Stimulated activated CD8-positive, alpha-beta memory T cell treated with anti-CD3 and anti-CD28 coated beads, Interleukin-7, amount 100 ng/mL, for 1 hour (primary cell): ENCODE measurements at places on chromosomes 12 and 14.

GRCh38 chr12:122097927-122098756 is 19.6 kb downstream of the MLXIP start:
- no peak for DNase-seq

GRCh38 chr12:52442600-52443061 is 8.5 kb upstream of the KRT75 start:
- no peak for DNase-seq

GRCh38 chr12:69648476-69648875 is 37.8 kb upstream of the LRRC10 start:
- no peak for DNase-seq

DNA sequence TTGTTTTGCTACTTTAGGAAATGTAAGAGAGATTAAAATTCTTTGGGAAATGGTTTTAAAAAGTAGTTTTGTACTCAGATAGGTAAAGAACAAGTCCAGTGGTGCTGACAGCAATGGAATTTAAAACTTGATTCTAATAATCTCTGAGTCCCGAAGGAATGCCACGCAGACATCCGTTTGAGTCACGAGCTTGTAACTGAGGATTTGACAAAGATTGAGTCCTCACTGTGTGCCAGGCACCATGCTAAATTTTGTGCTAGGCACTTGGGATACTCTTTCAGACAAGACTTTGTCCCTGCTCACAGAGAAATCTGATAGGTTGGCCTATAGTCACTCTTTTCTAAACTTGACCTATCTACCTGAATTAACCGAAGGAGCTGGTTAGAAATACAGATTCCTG is 12.7 kb downstream of the FLRT2 start:
- DNase-seq, result no peak

GRCh38 chr12:98352218-98352811 is 163.1 kb upstream of the TMPO start:
- no peak for DNase-seq

GRCh38 chr12:108594-108993 is 42.0 kb downstream of the IQSEC3 start:
- DNase-seq, result no peak

DNA sequence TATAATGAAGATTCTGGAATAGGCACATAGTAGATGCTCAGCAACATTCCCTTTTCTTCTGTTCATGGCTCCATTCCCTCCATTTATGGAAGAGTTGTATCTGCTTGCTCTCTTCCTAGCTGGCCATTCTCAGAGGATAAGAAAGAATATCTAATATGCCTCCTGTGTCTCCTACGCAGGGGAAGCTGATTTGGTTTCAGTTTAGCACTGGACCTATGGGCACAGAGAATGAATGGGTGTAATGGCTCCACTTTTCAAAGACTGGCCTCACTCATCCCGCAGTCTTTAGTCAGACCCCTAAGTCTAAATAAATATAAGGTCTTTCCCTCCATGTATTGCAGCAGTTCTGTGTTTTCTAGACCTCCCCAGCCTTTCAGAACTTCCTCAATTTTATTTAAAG is 2.0 kb downstream of the PKP2 start:
- DNase-seq, result no peak

DNA sequence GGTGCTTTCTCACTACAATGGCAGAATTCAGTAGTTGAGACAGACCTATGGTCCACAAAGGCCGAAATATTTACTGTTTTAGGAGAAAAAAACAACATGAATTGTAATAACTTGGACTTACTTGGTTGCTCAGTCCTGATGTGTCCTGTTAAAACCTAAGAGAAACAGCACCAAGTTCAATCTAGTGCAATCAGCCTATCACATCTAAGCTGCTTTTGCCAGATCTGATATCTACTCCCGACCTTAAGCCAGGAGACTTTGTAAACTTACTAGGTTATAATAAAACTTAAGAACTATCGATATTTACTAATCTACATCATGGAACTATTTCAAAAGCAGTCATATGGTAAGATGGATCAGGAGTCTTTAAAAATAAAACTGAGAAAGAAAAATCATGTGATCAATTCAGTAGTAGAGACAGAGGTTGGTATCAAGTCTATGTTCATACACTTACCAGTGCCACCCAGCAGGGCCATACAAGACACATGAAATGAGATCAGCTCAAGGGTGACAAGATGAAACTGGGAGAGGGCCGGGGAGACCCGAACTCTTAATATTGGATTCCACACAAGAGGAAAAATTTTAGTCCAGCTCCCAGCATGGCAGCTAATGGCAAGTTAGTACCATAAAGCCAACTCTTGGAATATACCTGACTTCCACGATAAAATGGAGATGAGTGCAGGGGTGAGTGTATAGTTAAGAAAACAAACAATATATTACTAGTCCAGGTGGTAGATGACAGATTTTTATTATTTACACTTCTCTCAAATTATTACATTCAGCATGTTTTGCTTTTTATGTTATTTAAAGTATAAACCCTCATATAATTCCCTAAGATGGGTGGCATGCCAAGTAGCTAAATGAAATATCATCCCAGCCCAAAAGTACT is 27.5 kb downstream of the NUDT4 start:
- DNase-seq, result no peak

DNA sequence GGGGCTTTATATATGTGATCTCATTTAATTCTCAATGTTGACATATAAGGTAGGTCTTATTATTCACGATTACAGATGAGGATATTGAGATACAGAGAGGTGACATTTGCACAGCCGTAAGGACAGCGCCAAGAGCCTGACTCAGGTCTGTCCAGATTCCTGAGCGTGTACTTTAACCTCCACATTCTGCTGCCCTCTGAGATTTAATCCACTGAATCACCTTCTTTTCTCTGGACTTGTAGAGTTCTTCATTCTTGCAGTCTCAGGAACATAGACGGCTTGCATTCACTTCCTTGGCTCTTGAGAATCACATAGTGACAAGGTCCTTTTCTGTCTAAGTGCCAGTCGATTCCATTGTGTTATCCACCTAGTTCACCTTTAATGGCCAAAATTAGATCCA is 141.0 kb upstream of the ARHGAP5 start:
- no peak for DNase-seq

DNA sequence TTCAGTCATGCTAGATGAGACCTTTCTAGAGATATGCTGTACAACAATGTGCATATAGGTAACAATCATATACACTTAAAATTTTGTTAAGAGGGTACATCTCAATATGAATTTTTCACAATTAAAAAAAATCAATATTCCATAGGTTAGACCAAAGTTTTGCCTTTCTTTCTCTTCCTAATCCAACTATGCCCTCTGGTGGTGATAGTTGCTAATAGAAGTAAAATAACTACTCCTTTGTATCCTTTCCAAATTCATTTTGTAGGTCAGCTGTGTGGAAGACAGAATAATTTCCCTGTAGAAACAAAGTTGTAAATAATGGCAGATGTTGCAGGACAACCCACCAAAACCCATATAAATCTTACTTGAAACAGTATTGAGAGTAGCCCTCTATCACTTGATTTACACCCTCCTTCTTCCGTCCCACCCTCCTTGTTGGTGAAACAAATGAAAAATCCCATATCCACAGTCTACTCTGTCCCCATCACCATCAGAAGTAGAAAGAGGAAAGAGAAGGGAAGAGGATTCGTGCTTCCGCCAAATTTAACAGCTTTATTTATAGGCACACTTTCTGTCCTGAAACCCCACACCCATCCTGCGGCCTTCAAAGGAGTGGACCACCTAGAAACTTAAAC is 34.2 kb upstream of the KICS2 start:
- DNase-seq, result no peak

GRCh38 chr12:106245767-106246166 is 2.1 kb downstream of the CKAP4 start:
- DNase-seq, result no peak

DNA sequence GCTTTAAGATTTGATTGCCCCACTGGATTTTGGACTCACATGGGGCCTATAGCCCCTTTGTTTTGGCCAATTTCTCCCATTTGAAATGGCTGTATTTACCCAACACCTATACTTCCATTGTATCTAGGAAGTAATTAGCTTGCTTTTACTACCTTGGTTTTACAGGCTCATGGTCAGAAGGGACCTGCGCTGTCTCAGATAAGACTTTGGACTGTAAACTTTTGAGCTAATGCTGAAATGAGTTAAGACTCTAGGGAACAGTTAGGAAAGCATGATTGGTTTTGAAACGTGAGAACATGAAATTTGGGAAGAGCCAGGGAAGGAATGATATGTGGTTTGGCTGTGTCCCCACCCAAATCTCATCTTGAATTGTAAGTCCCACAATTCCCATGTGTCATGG is 419.0 kb upstream of the TMPO start:
- DNase-seq, result no peak

GRCh38 chr12:107336695-107337094 is 243.3 kb upstream of the CRY1 start:
- no peak for DNase-seq

GRCh38 chr12:1662761-1663439 is 28.0 kb upstream of the ADIPOR2 start:
- DNase-seq, result no peak

DNA sequence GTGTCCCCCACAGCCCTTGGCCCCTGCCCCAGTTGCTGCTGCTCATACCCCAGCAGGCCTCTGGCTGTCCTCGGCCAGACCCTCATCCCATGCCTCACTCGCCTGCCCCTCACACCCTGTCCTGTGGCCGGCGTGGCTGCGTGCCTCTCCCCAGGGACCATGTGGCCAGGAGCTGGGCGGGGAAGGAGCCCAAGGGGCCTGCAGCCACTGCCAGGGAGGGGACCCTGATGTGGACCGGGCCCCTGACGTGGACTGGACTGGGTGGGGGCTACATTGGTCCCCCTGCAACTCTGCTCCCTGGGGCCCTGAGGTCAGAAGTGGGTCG is 10.9 kb downstream of the FBRSL1 start:
- no peak for DNase-seq

GRCh38 chr14:34785223-34786006 is 71.0 kb upstream of the CFL2 start:
- no peak for DNase-seq

DNA sequence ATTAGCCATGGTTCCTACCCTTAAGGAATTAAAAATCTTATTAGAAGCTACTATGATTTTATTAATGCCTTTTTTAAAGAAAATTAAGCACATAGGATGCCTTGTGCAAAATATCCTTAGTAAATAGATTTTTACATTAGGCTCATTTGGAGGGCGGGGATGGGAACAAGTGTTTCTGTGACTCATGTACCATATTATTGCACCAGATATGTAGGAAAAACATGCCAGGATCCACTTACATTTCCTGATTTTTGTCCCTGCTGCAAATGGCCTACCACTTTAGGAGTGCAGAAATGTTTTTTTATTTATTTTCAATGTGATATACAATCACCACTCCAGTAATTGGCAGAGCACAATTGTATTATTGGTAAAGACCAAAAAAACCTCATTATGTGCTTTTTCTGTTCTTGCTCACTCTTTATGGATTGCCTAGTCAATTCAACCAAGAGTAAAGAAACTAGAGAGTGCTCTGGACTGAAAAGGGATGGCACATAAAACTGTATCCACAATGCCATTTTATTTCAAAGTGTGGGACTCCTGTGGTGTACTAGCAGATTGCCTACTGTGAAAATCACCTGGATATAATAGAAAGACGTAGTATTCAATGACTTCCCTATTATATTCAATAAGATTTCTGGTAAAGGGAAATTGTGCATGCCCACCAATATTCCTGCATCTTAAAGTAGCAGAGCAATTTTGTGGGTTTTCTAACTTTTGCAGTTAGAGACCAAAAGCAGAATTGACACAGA is 86.9 kb downstream of the ANO6 start:
- DNase-seq, result no peak

GRCh38 chr14:24398653-24399446 is at the start of gene NYNRIN:
Gene NYNRIN, plus strand, starts transcription at chr14:24399003. Its CDS starts 244 bp downstream, at chr14:24399247.
- DNase-seq, result no peak

- DNase-seq, result no peak
Observed at GRCh38 chr12:115108129-115109100, 424.4 kb upstream of the TBX3 start.

GRCh38 chr12:110785240-110785639 is 42.5 kb upstream of the PPP1CC start:
- no peak for DNase-seq

DNA sequence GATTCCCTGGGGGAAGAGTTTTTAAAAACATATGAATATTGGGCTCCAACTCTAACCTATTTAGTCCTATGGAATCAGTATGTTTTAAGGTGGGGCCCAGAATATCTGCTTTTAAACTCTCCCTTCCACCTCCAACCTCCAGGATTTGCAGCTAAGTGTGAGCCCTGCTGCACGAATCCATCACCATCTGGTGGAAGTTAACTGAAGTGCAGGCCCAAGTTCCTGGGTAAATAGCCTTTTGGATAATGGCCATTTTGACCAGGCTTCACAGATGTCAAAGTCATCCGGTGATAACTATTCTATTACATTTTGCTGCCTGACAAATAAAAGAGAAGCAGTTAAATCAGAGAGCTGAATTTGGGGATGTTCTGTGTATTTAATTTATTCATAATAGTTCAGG is 58.1 kb upstream of the RMST start:
- DNase-seq, result no peak

- no peak for DNase-seq
Observed at GRCh38 chr12:82130762-82131161, 227.4 kb downstream of the CCDC59 start.

GRCh38 chr12:110349514-110350151 is 53.9 kb downstream of the ANAPC7 start:
- DNase-seq, result peak; percentile 12

DNA sequence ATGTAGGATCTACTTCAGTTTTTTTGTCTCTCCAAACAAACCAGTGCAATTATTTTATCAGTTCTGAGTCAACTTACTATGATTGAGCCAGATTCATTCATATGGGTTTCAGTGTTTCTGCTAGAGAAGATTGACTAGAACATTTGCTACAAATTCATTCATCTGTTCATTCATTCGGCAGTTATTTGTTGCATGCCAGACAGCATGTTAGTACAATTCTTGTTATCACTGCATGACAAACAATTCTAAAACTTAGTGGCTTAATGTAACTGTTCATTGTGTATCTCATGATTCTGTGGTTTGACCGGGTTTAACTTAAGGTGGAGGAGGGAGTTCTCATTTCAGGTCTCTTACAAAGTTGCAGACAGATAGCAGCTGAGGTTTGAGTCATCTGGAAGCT is 52.3 kb downstream of the POLR3B start:
- DNase-seq, result no peak

- peak; percentile 44 for DNase-seq
Observed at GRCh38 chr12:53743266-53744129, 8.3 kb downstream of the CISTR start.
